ENCODE measurements at places on chromosomes 3 and 15.

- no peak for DNase-seq
Measured at GRCh38 chr15:80249973-80250372, 2.0 kb downstream of the CTXND1 start.

DNA sequence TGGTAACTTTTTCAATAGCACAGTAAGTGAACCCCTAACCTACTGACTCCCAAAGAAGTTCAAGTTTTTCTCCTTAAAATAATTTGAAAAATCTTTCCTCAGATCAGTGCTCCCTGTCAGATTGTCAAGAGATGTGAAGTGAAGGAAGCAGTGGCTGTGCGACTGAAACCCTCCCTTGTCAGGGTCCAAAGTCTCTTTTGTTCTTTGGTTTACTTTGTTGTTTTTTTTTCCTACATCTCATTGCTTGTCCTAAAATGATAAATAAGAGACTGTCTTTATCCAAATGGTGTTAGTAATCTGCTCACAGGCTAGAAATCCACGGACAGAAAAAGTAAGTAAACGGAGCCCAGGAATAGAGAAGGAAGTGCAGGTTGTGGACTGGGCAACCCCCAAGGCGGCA, 976 bp upstream of the DPPA4 start:
- no peak for DNase-seq

- DNase-seq = no peak
Measured at GRCh38 chr3:182731764-182732163, 61.5 kb upstream of the ATP11B start.

DNA sequence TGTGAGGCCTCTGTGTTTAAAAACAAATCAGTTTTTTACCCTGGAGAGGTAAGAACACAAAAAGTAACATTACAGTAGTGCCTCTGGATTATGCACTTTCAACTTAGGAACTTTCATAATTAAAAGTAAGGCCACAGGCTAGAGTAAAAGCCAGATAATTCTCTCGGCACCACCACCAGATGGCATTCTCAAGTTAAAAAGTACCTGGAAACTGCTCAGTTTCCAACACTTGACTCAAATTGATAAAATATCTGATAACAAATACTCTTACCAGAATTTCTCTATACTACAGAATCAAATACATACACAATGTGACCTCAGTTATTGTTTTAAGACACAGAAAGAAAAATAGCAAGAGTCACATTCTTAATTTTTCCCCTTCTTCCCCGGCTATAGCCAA, 19.9 kb downstream of the SPICE1 start:
- peak; percentile 25 for DNase-seq

DNA sequence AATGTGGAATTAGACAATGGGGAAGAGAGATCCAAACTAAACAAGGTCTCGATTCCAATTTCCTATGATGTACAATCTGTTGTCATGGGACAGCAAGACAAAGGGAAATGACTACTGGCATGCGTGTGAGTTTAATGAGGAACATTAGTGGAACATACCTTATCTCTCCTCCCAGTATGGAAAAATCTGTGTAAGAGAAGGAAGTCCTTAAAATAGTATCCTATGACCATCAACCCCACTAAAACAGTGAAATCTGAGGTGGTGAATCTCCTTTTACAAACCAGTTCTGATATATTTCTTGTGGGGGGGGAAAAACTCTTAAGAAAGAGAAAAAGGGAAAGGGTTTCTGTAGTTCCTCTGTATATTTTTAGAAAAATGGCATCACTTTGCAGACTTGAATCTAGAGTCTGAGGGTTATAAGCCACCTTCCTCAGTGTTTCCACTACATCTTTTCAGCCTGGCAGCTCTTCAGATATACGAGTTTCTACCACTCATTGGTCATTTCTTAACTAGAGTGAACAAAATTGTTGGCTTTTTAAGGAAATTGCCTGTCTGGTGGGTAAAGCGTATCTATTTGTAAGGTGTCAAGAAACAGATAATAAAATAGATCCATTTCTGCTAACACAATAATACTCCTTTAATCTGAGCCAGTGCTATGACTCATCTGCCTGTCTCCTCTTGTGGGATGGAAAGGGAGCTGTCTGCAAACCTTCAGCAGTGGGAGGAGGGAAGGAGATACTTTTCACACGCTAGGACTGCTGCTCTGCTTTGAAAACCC, 3.0 kb upstream of the TNFAIP8L3 start:
- peak; percentile 51 for DNase-seq

GRCh38 chr15:60382773-60383674, 14.8 kb downstream of the ANXA2 start:
- no peak for DNase-seq

DNA sequence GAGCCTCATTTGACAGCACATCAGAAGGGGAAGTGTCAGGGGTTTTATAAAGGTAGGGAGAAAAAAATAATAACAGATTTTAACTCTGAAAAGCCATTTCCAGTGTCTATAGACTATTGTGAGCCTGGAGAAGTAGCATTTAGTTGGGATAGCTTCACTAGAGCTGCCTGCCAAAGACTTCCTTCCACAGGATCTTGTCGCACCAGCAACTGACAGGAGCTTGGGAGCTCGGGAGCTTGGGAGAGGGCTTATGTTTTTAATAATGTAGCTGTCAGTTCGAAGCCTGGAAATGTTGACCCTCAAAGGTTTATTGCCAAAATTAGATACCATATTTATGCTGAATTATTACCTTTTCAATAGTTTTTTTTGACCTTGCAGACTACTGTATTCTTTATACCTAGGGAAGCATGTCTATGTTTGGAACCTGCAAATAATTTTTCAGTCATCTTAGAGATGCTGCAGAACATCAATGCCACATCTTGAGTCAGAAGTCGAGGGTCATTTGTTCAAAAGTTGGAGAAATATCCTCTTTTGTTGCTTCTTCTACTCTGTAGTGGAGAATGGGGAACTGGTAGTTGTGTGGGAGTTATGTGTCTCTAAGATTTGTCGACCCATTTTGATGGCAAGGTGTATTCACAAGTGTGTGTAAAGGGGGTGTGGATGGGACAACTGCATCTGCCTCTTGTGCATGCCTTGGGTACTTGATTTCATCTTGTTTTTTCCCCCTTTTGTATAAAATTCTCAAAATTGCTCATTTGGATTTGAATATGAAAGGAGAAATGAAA, 41.7 kb downstream of the ARPP21 start:
- peak; percentile 15 for DNase-seq

DNA sequence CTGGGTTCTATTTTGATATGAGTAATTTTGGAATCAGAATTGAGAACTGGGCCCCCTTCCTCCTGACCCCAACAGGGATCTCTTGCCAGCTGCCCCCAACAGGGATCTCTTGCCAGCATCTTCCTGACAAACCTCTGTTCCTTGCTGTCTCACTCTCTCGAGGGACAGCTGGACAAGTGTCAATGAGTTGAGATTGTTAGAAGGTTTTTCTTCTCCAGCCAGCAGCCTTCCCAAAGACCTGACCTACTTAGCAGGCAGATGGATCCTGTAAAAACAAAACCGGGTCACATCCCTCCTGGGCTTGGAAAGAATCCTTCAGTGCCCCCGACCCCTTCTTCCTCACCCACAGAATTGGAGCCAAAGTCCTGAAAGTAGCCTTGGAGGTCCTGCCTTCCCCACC, 21.6 kb downstream of the LIMD1 start:
- DNase-seq = no peak
